ENCODE measurements at places on chromosomes 12 and 14.
A peak's percentile ranks its signal among the peaks of the same experiment; 100 is the strongest.

GRCh38 chr12:31832740-31833729 lies 104.2 kb upstream of the AMN1 start:
- DNase-seq = no peak

- no peak for DNase-seq
These were observed 853 bp downstream of the TTC9 start for GRCh38 chr14:70642303-70643235.

GRCh38 chr14:105602243-105602750 lies 75.9 kb downstream of the TMEM121 start:
- no peak for DNase-seq

GRCh38 chr14:77241955-77242354 lies 29.1 kb downstream of the NGB start:
- DNase-seq = no peak

DNA sequence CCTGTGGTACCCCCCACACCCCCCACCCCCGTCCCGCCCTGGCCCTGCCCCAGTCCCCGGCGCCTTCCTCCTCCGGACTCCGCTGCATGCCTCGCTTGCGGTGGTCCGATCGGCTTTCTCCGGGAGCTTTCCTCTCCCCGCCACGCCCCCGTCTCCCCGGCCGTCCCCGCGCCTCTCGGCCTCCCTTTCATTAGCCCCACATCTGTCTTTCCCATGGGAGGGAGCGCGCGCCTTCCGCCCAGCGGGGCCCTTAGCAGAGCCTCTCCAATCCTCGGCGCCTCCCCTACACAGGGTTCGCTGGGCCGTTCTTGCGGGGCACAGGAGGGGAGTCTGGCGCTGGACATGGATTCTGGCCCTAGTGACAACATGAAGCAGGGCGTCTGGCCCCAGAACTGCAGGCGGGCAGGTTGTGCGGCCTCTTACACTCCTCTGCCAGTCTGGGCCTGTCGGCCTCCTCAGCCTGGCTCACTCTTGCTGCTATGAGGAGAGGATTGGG lies 1.5 kb upstream of the EFS start:
- DNase-seq = peak; percentile 61

- no peak for DNase-seq
These were observed 23.6 kb upstream of the AMN1 start for GRCh38 chr12:31752450-31752849.

- DNase-seq = no peak
These were observed 308.8 kb upstream of the SYT1 start for GRCh38 chr12:78555802-78556201.

GRCh38 chr12:123723765-123724164 lies 11.6 kb downstream of the ATP6V0A2 start:
- no peak for DNase-seq

GRCh38 chr12:68821357-68822188 lies 13.6 kb downstream of the MDM2 start:
- no peak for DNase-seq

DNA sequence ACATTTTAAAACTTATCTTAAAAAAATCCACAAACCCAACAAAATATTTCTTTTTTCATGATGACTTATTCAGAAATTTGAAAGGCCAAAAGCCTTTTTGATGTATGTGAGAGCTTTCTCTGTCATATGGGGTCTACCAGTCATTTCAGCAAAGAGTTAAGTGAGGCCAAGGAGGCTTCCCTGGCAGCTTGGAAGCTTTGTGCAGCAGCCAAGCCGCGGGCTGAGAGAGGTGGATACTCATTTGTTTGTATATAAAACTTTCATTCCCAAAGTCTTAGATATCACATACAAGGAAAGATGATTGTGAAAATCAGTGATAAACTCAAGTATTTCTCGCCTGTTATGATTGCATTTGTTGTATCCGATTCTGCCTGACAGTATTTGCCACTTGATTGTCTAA lies 48.5 kb upstream of the RNU6-8 start:
- DNase-seq = no peak

- DNase-seq = no peak
These were observed 21.4 kb upstream of the PPP4R4 start for GRCh38 chr14:94152676-94153075.

GRCh38 chr14:104143521-104144452 lies 5.4 kb downstream of the KIF26A start:
- no peak for DNase-seq

GRCh38 chr14:61125041-61125866 lies 144.2 kb downstream of the SLC38A6 start:
- DNase-seq = no peak

DNA sequence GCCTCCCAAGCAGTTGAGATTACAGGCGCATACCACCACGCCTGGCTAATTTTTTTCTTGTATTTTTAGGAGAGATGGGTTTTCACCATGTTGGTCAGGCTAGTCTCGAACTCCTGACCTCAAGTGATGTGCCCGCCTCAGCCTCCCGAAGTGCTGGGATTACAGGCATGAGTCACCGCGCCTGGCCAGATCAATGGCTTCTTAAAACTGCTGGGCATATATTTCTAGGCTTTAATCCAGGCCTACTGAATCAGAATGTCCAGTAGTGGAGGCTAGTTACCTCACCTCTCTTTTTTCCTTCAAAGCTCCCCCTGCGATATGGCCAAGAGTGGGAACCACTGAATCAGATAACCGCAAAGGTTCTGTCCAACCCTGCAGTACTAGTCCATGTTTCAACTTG lies 17.1 kb downstream of the POU6F1 start:
- DNase-seq = no peak

DNA sequence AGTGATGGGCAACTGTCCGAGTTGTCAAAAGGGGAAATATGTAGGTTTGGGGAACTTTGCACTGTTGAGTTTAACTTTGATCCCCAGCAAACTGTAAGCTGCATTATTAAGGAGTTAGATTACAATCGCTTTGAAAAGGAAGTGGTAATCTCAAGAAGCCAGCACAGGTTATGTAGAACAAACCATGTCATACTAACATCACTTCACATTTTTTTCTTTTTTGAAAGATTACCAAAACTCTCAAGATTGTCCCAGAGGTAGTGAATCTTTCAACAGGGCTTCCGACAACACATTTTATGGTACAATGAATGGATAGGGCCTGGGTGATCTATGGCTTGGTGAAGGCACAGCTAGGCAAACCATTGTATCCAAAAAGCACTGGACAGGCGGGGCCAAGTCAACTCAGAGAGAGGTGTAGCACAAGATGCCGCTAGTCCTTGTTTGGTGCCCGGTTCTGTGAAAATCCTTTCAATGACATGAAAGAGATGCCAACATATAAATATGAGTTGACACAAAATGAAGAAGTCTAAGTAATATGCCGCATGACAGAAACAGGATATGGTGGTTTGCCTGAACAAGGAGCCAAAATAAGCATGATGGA lies 24.3 kb upstream of the PARP11 start:
- DNase-seq = no peak

DNA sequence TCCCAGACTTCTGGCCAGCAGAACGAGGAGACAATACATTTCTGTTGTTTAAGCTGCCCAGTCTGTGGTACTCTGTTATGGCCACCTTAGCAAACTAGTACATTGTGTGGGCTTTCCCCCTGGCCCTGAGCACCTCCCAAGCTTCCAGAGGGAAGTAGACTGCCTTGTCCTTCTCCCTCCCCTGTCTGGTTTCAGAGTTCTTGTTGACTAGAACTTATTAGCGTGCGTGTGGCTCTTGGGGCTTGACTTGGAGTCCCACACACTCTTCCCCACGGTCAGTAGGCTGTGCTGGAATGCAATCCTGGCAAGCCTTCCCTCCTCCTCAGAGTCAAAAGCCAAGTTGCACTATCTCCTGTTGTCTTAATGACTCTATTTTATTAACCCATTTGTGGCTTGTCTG lies 27.7 kb downstream of the FBLN5 start:
- DNase-seq = no peak

- DNase-seq = no peak
These were observed 15.0 kb downstream of the COQ5 start for GRCh38 chr12:120514002-120514401.

GRCh38 chr14:95092723-95093122 lies 64.6 kb downstream of the DICER1 start:
- no peak for DNase-seq

DNA sequence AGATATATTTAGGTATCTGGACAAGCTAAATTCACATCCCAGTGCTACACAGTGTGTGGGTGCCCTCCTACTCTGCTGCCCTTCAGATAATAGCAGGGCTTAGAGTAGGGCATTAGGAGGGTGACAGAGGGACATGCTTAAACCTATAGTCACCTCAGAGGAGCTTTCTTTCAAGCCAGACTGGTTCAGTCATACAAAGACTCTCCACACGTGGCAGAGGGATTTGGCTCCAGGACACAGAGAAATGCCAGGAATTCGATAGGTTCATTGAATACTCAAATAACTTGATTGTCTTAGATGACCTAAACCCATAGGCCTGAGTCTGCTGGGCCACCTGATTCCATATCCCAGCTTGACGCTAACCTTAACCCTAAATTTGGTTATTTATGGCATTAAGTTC lies 163.5 kb downstream of the TPH2 start:
- no peak for DNase-seq

GRCh38 chr14:102544747-102545460 lies 35.3 kb upstream of the ANKRD9 start:
- no peak for DNase-seq

GRCh38 chr14:25044106-25044698 lies 5.7 kb downstream of the STXBP6 start:
- no peak for DNase-seq

DNA sequence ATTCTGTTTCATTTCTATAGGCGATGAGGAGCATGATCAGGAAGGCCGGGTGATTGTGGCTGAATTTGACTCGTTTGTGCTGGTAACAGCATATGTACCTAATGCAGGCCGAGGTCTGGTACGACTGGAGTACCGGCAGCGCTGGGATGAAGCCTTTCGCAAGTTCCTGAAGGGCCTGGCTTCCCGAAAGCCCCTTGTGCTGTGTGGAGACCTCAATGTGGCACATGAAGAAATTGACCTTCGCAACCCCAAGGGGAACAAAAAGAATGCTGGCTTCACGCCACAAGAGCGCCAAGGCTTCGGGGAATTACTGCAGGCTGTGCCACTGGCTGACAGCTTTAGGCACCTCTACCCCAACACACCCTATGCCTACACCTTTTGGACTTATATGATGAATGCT lies 1.9 kb downstream of the APEX1 start:
- DNase-seq = no peak

GRCh38 chr12:116759783-116760621 lies 21.9 kb downstream of the RNFT2 start:
- no peak for DNase-seq

GRCh38 chr14:71508901-71509300 lies 423.3 kb upstream of the RGS6 start:
- no peak for DNase-seq

DNA sequence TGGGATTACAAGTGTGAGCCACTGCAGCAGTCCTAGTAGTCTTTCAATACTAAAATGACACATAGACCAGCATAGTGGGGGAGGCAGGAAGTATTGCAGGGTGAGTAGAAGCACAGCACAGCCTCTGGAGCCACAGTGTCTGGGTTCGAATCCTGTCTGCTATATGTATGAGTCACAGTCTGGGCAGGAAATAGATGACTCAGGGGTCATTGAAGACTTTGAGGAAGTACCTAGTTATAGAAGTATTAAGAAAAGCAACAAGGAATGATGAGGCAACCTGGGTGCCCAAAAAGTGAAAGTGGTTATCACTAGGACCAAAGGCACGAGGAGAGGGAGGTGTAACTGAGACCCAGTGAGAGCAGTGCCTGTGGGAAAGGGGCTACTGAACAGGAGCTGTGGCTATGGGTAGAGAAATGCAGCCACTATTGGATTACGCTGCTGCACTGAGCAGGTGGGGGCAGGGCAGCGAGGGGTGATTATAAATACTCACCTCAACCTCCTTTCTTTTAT lies 124.0 kb downstream of the PDE3A start:
- DNase-seq = no peak

DNA sequence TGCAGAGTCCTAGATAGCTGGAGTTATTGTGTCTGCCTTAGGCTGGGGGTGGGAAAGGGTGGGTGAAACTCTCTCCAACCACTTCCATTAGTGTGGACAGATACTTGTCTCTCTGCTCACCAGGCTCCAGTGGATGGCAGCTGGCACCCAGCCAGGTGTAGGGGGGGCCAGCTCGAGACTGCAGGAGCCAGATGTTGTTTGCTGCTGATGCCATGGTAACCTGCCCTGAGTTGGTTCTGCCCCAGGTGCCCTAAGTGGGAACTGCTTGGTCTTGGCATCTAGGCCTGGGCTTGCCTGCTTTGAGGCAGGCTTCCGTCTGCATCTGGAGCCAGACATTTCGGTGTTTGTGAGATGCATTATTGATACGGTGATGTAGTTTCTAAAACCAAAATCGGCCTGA lies 82.2 kb downstream of the ADCK1 start:
- DNase-seq = no peak

GRCh38 chr14:100471441-100472093 lies 115.7 kb downstream of the BEGAIN start:
- DNase-seq = no peak

- no peak for DNase-seq
These were observed 70.9 kb upstream of the DICER1 start for GRCh38 chr14:95228240-95228639.

GRCh38 chr12:31705621-31706020 lies 23.2 kb downstream of the AMN1 start:
- DNase-seq = no peak

DNA sequence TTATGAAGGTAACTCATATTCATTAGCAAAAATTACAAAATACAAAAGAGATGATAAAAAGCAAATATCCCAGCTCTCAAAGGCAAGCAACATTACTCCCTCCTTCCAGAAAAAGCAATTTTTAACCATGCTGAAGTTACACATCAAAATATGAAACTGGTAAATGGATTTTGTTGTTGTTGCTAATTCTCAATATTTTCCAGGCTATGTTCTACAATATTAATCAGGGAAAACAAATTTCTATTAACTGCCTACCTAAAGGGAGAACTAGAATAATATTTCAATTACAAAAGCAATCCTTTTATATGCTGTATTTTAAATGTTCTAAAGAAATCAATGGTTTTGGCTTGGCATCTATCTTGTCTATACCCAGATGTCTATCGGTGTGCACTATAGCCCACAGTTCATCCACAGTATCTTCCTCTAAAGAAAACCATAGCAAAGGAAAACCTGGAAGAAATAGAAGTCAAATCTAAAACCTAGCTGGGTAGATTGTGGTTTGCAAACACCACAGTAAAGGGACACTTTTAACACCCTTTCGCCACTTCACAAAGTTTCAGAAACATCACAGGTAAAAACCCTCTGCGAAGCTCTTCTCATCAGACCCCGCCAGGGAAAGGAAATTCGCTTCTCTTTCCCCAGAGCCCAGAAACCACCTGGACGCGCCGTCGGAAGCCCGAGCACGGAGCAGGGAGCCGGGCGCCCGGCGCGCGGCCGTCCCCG lies 32.0 kb downstream of the TC2N start:
- DNase-seq = no peak

GRCh38 chr12:91819132-91819447 lies 326.6 kb downstream of the BTG1 start:
- no peak for DNase-seq
